ENCODE measurements at places on chromosomes 16 and 17.

DNA sequence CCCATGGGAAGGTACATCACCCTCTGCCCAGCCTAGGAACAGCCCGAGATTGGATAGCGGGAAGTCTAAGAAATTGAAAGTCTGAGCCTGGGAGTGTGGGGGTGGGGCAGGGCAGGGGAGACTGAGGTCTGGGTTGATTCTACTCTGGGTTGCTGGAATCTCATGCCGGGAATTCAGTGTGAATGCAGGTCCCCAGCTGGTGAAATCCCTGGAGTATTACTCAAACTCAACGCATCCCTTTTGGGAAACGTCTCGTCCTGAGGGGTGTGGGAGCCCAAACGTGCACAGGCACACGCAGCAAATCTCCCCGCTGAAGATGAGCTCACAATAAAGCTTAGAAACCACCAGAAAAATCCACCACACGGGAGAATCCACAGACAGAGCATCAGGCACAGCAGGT, 55.4 kb downstream of the SOCS1 start:
- no peak for DNase-seq

DNA sequence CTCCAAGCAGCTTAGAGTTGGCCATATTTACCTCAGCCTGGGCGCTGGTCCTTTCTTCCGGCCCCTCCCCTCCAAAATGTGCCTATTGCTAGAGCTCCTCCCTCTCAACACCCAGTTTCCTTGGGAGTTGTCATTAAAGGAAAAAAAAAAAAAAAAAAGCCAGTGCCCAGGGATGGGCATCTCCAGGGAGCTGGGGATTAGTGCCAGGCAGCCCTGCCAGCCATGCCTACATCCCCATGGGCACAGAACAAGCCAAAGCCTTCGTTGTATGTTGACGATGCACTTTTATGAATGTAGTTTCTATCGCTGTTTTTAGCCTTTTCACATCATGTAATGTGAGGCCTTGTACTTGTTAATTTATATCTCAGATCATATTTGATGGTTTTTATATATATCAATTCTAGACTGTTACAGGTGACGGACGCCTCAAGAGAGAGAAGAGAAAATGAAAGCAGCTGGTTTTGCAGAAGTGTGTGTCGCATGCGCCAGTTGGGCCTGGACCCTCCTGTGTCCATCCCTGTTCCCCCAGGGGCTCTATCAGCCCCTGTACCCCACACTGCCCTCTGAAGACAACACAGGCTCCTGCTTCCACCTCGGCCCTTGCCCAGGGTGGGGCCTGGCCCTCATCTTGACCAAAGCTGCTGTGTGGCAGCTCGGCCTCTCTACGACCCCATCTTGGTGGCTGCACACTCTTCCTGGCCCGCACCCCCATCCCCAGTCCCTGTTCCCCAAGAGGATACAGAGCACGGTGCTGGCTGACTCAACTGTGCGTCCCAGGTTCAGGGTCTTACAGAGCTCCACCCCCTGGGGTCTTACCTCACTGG, 4.8 kb downstream of the LIMD2 start:
- DNase-seq, result no peak

DNA sequence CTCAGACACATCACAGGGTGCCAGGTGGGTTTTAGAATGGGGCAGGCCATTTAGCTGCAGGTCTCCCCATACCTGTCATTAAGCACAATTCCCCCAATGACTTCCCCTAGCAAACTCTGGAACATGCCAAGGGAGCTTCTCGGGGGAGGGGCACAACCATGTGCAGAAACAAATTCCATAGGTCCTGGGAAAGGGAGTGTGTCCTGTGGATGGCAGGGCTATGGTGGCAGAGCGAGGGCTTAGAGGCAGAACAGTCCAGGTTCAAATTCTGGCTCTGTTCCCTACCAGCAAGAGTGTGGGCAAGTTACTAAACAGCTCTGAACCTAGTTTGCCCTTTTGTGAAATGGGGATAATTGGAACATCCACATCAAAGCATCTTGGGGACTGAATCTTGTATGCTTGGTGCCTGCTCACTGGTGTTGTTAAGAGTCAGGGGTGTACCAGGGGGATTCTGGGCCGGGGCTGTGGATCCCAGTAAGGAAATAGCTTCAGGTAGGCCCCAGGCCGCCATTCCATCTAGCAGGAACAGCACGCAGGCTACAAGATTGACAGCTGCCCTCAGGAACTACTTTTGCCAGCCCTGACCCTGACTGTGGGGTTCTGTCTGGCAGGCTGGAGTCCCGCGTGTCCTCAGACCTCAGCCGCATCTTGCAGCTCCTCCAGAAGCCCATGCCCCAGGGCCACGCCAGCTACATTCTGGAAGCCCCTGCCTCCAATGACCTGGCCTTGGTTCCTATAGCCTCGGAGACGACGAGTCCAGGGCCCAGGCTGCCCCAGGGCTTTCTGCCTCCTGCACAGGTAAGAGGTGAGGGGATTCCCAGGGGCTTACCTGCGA, 5.6 kb upstream of the DCAF7 start:
- no peak for DNase-seq

- no peak for DNase-seq
Measured at GRCh38 chr16:85504242-85504641, 108.9 kb upstream of the GSE1 start.

DNA sequence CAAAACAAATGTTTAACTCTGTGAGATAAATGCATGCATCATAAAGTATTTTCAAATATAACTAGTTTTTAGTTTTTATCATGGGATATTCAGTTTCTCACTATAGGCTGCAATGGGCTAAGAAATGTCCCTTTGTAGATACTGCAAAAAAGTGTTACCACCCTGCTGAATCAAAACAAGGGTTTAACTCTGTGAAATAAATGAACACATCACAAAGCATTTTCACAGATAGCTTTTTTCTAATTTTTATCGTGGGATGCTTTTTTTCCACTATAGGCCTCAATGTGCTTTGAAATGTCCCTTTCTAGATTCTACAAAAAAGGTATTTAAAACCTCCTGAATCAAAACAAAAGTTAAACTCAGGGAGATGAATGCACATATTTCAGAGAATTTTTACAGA, 541.1 kb downstream of the KCNJ18 start:
- no peak for DNase-seq

DNA sequence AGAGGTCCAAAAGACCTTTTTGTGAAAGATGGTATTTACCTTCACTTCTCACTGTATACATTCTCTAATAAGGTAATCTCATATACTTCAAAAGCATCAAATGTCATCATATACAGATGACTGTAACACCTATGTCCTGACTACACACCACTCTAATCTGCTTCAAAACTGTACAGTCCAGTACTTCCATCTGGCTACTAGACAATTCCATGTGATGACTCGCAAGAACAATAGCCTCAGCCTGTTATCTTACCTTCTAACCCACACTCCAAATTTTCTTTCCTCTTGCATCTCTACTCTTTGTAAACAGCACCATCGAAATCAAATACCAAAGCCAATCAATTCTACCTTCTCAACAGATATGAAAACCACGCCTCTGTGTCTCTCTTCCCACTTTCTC, 24.1 kb downstream of the MYO1D start:
- DNase-seq, result no peak

- no peak for DNase-seq
Measured at GRCh38 chr16:3215601-3216262, 19.2 kb downstream of the ZNF200 start.

GRCh38 chr17:208429-208828, 27.0 kb upstream of the DOC2B start:
- no peak for DNase-seq

DNA sequence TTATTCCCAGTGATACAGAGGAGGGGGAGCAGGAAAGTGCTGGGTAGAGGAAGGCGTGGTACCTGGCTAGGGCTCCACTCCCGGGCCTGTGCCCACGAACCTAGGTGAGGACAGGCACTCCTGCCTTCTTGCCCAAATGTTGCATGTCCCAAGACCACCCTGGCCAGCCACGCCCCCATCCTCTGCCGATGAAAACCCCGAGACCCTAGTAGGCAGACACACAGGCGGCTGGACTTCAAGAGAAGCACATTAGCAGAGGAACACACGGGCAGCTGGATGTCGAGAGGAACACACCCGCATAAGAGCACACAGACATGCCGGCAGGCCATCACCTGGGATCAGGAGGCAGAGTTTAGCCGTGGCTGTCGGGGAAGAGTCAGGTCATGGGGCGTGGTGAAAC, 1386.5 kb upstream of the GOT2 start:
- no peak for DNase-seq

- DNase-seq, result no peak
Measured at GRCh38 chr16:54431997-54432896, 145.7 kb upstream of the IRX3 start.

- DNase-seq, result no peak
Measured at GRCh38 chr17:48129981-48130380, 22.4 kb downstream of the SNX11 start.

GRCh38 chr16:64151990-64152767, 969.7 kb downstream of the CDH11 start:
- no peak for DNase-seq

DNA sequence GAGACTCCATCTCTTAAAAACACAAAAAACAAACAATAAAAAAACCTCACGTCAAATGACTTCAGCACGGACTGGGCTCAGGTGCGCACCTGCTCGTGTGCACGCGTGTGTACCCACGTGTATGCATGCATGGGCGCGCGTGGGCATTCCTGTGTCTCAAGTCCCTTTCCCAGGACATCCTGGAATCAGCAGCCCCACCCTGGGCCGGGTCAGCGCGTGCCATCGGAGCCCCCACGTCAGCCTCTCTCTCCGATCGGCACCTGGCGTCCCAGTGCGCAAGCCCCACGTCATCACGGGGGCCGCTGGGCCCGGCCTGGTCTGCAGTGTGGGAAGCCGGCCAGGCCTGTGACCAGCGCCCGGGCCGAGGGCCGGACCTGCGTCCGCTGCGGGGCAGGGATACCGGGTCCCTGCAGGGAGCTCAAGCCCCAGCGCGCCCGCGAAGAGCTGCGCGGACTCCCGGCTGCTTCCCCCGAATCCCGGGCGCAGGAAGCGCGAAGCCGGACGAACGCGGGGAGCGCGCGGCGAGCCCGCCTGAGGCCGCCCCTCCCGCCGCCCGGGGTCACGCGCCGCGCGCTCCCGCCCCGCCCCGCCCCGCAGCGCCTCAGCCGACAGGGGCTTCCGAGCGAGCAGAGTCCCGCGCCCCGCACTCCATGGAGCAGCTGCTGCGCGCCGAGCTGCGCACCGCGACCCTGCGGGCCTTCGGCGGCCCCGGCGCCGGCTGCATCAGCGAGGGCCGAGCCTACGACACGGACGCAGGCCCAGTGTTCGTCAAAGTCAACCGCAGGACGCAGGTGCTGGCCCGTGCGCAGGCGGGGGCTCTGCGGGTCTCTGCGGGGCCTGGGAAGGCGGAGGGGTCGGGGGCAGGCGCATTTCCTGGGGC, at the start of gene FN3K:
Gene FN3K, plus strand, starts transcription at position 629 of the 880 bp plus-strand sequence. Its CDS starts 22 bp downstream, at position 651.
- no peak for DNase-seq

GRCh38 chr17:21278450-21279197, 5.9 kb upstream of the MAP2K3 start:
- DNase-seq, result peak; percentile 54

GRCh38 chr17:69317625-69318024, 9.3 kb downstream of the ABCA5 start:
- DNase-seq, result no peak

GRCh38 chr17:28648698-28649097, 3.7 kb upstream of the BLTP2 start:
- DNase-seq, result no peak

DNA sequence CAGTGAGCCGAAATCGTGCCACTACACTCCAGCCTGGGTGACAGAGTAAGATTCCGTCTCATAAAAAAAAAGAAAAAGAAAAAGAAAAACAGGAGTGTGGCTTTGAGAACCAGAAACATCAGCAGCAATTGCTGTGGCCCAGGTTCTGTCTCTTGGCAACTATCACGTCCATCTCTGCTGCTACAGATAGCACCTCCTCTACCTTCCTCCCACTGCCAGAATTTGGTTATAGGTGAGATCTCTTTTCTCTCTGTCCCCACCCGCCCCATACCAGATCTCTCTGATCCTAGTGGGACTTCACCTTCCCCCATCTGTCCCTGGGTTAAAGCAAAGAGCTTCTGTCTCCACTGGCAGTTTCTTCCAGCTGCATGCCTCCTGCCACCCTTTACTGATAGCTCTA, 3.1 kb downstream of the TLCD2 start:
- DNase-seq, result peak; percentile 46

GRCh38 chr16:19883966-19884485, 622 bp downstream of the GPRC5B start:
- DNase-seq, result no peak

All from T-cell (primary cell).